ENCODE measurements at places on chromosomes 6 and 20. TPM values are rescaled to one million over a fixed set of nuclear protein-coding genes. Genes with fewer than 3 reads are reported as not detected.

The MCCD1 gene
- total RNA-seq, result not detected

The EDN3 gene
- total RNA-seq, result not detected

The ELOVL4 gene
- 1.4 TPM for total RNA-seq

The PTGIS gene
- 5.9 TPM for total RNA-seq

The SRMS gene
- not detected for total RNA-seq

The ANKEF1 gene
- 3.3 TPM for total RNA-seq

The NDUFAF4 gene
- 9.8 TPM for total RNA-seq

The DEFB124 gene
- total RNA-seq, result not detected

The SLC22A7 gene
- not detected for total RNA-seq

The WFDC12 gene
- not detected for total RNA-seq

The TGM2 gene
- total RNA-seq, result 938 TPM

The EYA2 gene
- not detected for total RNA-seq

The SLC44A4 gene
- 0.29 TPM for total RNA-seq

The C2 gene
- total RNA-seq, result not detected

The SLC26A8 gene
- not detected for total RNA-seq

The CRISP3 gene
- not detected for total RNA-seq

The OGFRL1 gene
- 36.9 TPM for total RNA-seq

The LHFPL5 gene
- total RNA-seq, result not detected

The VSX1 gene
- not detected for total RNA-seq

The KHDC1L gene
- not detected for total RNA-seq

The IRF4 gene
- total RNA-seq, result 0.29 TPM

The ROS1 gene
- not detected for total RNA-seq

The GJA10 gene
- total RNA-seq, result not detected

The RNASET2 gene
- 5.6 TPM for total RNA-seq

The MOG gene
- not detected for total RNA-seq

The KIF25 gene
- not detected for total RNA-seq

The GPX5 gene
- not detected for total RNA-seq

The FABP7 gene
- total RNA-seq, result not detected

The KCNK16 gene
- not detected for total RNA-seq

The OPRM1 gene
- total RNA-seq, result not detected

The PDE7B gene
- 28.1 TPM for total RNA-seq

The CDH26 gene
- total RNA-seq, result not detected

The LTB gene
- 3.9 TPM for total RNA-seq

The SULF2 gene
- 205 TPM for total RNA-seq

The B3GAT2 gene
- not detected for total RNA-seq

The CCM2L gene
- 16.7 TPM for total RNA-seq

The UFL1 gene
- 25.9 TPM for total RNA-seq

The SLC22A3 gene
- total RNA-seq, result not detected

The TCP11 gene
- total RNA-seq, result not detected

All from vein endothelial cell (primary cell).